ENCODE measurements at places on chromosomes 7 and 10.

- peak; percentile 64 for DNase-seq
Measured at GRCh38 chr10:130138479-130138866, 2.3 kb downstream of the GLRX3 start.

DNA sequence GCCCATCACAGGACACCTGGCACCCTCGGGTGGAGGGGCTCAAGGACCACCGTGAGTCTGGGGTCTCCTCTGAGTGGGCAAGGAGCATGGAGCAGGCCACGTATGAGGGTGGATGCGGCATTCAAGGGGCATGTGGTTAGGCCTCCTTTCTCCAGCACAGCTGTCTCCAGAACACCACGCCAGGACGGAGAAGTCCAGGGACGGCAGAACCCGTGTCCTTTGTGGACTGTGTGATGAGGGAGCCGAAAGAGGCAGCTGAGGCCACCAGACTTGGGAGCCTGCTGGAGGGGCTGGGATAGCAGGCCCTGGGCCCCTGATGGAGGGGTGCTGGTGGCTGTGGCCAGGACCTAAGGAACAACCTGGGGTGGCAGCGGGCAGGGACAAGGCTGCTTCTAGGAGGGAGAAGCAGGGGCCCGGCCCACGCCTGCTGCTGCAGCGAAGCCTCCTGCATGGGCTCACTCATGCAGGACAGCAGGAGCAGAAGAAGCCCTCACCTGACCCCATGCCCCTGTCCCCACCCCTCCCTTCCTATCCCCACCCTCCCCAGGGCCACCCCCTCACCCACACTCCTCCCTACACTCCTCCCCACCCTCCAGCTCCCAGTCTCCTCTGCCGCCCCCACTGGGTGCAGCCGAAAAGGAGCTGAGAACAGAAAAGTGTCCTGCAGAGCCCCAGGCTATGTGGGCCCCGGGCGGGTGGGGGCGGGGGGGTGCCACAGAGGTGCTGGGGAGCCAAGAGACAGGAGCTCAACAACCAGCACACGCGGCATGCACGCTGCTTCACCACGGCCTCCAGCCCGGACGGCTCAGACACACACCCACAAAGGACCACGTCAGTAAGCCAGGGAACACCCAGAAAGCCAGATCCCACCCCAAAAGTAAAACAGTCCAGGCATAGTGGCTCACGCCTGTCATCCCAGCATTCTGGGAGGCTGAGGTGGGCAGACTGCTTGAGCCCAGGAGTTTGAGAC, 29.7 kb downstream of the ZFAND2A start:
- DNase-seq: no peak

DNA sequence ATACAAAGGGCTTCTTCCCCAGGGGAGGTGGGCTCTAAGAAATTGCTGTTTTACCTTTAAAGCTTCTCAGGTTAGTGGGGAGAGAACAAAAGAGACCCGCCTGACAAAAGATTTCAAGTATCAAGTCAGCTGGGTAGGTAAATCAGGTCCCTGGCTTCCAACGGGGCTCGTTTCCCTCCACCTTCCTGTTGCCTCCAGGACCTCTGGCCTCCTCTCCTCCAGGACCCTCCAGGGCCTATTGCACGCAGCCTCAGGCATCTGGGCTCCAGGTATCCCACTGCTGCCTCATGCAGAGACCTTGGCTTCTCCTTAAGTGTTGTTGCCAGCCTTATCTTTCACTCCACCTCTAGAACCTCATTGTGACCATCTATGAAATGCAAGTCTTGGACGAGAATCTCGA, 2.9 kb downstream of the BNIP3 start:
- DNase-seq: no peak

GRCh38 chr7:101315336-101315735, 6.3 kb downstream of the IFT22 start:
- peak; percentile 40 for DNase-seq

GRCh38 chr10:6274040-6274439, 71.3 kb downstream of the PFKFB3 start:
- peak; percentile 73 for DNase-seq

GRCh38 chr7:29156907-29157452, 10.6 kb upstream of the CPVL start:
- no peak for DNase-seq

GRCh38 chr7:74240482-74240881, 13.7 kb downstream of the RFC2 start:
- DNase-seq: no peak

- no peak for DNase-seq
Measured at GRCh38 chr7:95688931-95689495, 83.3 kb upstream of the DYNC1I1 start.

DNA sequence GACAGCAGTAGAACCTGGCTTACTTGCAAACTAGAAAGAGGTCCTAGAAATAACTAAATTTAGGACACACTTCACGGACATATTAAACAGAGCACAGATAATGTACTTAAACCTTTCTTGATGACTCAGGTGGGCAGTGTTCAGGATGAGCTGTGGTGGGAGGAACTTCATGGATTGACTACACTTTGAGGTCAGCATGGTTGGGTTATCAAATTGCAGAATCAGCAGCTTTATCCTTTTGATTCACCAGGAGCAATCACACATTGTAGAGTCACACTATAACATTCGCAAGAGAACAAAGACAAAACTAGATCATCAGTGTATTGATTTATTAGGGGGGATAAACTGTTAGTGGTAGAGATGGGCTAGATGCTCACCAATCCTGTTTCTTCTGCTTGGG, 38.6 kb upstream of the AGK start:
- no peak for DNase-seq

DNA sequence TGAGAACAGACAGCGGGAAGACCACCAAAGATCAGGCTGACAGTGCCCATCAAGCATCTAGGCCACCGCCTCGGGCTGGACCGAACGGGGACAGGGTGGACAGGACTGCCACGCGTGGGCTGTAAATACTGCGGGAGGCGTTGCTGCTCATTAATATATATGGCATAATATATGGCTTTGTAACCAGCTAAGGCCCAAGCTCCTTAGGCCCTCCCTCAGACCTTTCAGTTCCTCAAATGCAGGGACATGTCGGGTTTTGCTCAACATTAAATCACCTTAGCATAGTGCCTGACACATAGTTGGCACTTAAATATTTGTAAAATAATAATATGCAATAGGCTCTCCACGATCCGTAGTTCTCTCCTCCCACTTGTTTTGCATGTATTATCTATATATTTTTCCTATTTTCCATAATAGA, 402 bp upstream of the TMEM168 start:
- DNase-seq: no peak

- DNase-seq: no peak
Measured at GRCh38 chr7:78465894-78466293, 667.3 kb downstream of the PHTF2 start.

DNA sequence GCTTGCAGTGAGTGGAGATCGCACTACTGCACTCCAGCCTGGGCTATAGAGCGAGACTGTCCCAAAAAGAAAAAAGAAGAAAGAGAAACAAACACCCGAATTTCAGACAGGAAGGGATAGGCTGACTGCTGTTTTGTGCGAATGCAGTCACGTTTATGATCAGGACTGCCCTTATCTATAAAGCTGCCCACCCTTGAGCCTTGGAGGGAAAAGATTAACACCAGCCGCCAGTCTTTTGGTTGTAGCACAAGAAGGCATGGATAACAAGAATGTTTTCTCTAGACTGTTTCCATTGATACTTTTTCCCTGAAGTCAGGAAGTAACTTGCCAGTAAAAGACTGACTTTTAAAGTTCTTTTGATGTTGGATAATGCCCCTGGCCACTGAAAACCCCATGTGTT, 314.0 kb downstream of the BICC1 start:
- no peak for DNase-seq

GRCh38 chr7:47951374-47951773, 3.1 kb upstream of the PKD1L1 start:
- no peak for DNase-seq

DNA sequence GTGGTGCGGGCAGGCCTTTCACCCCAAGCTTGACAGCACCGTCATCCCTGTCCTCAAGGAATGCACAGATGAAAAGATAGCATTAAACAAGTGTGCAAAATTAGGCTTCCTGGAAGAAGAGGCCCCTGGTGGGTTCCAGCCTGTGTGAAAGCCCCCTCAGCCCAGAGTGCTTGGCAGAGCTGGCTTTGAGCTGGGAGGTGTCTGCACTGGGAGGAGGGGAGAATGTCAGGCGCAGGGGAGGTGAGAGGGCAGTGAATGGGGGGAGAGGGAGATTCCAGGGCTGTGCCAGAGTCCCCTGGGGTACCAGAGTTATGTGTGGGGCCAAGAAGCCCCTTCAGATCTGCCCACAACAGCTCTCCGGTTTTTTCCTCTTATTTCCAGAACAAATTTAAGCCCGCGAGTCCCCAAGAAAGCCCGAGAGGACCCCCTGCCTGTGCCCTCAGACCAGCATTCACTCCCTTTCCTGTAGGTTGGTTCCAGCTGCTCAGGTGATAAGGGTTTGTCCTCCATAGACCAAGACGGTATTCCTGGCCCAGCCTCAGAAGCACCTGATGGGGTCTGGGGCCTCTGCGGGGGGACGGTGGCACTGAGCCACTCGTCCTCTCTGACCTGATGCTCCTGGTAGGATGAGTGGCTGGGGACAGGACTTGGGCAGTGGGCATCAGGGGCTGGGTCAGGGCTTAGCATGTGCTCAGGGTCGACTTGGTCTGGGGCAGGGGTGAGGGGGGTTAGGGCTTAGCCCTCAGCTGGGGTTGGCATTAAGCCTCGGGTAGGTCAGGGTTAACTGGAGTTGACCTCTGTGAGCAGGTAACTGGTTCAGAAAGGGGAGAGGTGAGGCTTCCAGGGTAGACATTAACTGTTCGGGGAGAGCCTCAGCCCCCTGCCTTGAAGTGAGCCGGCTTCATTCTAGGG, 43.4 kb downstream of the ADCYAP1R1 start:
- no peak for DNase-seq

DNA sequence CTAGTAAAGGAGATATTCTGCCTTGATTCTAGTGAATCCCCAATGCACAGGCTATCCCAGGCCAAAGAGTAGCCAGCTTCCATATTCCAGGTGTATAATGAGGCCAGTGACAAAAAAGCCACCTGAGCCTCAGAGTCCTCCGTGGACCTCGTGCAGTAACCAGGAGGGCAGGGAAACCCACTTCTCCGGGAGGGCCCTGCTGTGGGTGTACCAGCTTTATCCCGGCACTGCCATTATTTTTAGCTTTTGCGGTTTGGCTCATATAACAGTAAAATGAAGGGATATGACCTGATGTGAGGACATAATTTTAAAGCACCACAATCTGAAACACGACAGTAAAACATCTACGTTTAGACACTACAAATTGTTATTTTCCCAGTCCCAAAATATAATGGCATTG, 109.0 kb downstream of the SVIL start:
- DNase-seq: no peak

- no peak for DNase-seq
Measured at GRCh38 chr7:75740846-75741497, 2.2 kb upstream of the HIP1 start.

DNA sequence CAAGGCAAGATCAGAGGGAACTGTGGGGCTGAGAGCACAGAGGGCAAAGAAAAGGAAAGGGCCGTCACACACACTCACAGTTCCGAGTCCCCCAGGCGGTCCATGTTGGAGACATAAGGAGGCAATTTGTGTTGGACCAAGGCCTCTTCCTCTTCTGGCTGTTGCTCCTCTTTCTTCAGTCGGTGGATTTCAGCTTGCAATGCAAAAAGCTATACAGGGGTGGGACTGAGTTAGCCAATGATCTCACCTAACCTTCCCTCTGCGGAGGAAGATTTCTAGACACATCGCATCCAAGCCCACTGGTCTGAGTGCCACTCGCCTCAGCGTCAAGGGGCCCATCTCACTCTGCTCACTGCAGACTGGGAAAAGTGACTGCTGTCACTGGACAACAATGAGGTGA, 5.5 kb downstream of the WDR91 start:
- DNase-seq: no peak

DNA sequence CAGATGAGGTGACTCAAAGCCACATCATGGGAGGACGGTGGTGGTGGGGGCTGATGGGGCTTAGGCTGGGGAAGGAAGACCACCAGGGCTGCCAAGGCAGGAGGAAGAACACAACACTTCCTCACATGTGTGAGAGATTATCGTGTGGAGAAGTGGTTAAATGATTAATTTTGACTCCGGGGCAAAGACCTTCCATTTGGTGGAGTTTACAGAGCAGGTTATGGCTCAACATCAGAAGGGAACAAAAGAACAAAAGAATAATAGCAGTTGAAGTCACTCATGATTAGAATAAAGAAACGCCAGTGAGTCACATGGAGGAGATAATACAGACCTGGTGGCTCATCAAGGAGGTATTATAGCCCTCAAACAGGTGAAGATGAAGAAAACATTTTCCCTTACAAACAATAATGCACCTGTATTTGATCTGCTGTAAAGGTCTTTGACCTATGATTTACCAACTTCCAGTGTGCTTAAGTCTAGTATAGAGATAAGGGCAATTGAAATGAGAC, 170.1 kb downstream of the PKD1L1 start:
- DNase-seq: no peak

GRCh38 chr7:21675255-21675654, 132.4 kb downstream of the DNAH11 start:
- DNase-seq: peak; percentile 2

- DNase-seq: no peak
Measured at GRCh38 chr7:85685901-85686300, 499.0 kb upstream of the SEMA3D start.

DNA sequence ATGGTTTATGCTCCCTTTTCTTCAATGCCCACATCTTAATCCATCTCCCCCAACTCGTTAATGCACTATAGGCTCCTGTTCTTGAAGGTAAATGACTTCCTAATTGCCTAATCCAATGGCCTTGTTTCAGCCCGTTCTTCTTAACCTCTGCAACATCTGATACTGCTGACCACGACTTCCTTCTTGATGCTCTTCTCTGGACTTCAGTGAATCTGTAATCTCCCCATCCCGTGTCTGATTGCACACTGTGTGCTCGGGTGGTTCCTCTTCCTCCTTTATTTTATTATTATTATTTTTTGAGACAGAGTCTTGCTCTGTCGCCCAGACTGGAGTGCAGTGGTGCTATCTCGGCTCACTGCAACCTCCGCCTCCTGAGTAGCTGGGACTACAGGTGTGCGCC, 58.9 kb downstream of the HIPK2 start:
- peak; percentile 55 for DNase-seq
